ENCODE measurements at places on chromosomes 2 and 18.
A peak's percentile ranks its signal among the peaks of the same experiment; 100 is the strongest.

DNA sequence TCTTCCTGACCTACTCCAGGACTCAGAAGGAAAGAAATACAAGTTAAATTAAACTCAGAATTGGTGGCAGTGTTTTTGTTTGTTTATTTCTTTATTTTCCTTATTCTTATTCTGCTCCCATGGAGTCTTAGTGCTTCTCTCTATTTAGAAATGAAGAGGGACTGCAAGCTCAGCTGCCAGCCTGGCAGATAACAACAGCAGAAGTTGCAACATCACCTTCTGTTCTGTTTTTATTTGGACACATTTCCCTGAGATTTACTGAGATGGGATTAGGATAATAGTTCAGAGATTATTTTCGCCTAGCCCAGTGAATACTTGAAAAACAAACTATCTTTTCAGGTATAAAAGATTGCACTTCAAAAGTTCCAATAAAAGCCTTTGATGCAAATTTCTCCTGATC is 70.4 kb upstream of the DTNA start:
- no peak for DNase-seq

- DNase-seq, result no peak
Observed at GRCh38 chr2:16628314-16628713, 37.3 kb downstream of the CYRIA start.

DNA sequence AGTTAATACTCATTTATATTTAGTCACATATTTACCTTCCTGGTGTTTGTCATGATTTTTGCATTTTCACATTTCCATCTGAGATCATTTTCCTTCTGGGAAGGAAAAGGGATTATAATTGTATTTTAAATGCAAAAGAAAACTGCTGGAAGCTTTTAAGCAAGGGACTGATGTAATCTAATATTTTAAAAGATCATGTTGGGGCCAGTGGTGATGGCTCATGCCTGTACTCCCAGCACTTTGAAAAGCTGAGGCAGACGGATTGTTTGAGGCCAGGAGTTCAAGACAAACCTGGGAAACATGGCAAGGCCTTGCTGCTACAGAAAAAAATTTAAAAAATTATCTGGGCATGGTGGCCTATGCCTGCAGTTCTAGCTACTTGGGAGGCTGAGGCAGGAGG is 149.0 kb downstream of the MIB1 start:
- DNase-seq, result no peak

DNA sequence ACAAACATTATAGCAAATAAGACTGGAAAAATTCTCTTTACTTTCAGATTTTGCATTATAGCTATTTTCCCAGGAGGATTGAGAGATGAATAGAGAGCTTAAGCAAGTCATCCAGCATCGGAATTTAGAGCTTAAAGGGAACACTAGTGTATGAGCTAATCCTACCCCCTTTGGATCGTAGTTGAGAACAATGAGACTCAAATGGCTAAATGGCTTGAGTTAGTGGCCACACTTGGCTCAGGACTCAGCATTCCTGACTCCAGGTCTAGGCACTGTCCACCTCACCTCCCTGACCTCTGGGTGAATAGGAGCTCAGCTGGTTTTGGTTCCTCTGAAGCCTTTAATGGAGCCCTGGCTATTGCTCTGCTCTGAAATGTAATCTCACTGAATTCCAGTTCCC is 97.5 kb upstream of the CXCR4 start:
- no peak for DNase-seq

- DNase-seq, result no peak
Observed at GRCh38 chr2:136376798-136377211, 258.9 kb upstream of the CXCR4 start.

- DNase-seq, result no peak
Observed at GRCh38 chr2:241454837-241455485, 53.4 kb downstream of the STK25 start.

- DNase-seq, result no peak
Observed at GRCh38 chr2:232456296-232457120, 555 bp downstream of the ALPI start.

DNA sequence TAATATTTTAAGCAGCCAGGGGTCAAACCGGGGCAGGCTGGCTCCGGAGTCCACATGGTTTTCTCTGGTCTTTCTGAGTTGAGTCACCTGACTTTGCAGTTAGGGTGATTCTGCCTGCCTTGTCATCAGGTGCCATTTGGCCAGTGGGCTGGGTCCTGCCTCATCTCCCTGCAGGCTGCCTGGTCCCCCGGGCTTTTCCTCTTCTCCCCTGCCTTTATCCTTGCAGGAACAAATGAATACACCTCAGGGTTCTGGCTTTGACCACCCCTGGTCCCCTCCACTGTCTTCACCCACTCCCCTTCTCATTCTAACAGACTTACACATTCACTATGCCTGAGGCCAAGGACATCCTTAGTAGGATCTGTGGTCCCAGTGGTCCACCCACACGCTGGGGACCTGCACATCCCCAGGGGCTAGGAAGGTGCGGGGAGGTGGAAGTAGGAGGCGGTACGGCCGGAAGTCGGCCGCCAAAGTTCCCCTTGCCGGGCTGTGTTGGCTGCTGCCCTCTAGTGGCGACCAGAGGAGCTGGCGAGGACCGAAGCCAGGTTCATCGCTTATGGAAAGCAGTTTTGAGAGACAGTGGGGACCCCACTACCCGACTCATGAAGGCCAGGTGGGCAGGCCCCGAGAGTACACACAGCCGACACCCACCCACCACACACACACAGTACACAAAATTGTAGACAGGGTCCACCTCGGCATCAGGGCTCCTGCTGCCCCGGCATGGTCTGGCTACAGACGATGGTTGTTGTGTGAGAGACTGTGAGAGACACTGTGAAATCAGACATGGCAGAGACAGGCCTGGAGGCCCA is 6.3 kb upstream of the TEX261 start:
- DNase-seq, result peak; percentile 80

GRCh38 chr2:64405581-64406406 is 48.2 kb upstream of the LGALSL start:
- no peak for DNase-seq

DNA sequence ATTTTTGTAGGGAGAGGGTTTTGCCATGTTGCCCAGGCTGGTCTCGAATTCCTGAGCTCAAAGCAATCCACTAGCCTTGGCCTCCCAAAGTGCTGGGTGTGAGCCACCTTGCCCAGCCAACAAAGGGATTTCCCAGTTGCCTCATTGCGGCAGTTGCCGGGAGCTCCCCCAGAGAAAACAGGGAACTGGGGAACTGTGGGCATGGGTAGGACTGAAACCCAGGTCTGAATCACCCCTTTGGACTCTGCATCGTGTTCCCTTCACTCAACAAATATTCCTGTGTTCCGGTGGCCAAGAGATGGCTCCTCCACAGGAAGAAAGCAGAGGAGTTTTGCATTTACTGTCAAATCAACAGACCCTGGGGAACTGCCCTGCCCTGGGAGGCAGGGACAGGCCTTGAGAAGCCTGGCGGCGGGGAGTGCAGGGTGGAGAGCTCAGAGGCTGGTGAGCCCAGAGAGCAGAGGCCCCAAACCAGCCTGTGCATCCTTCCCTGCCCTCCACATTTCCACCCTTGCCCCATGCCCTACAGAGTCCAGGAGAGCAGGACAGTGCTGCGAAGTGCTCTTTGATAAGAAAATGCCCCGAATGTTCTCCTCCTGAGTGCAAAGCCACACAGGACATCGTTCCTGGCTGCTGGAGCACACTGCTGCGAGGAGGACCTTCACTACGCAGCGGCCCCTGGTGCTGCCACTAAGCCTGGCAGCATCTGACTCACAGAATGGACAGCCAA is 24.9 kb downstream of the MYO7B start:
- DNase-seq, result no peak

GRCh38 chr2:36486521-36487044 is 111.4 kb downstream of the FEZ2 start:
- no peak for DNase-seq

DNA sequence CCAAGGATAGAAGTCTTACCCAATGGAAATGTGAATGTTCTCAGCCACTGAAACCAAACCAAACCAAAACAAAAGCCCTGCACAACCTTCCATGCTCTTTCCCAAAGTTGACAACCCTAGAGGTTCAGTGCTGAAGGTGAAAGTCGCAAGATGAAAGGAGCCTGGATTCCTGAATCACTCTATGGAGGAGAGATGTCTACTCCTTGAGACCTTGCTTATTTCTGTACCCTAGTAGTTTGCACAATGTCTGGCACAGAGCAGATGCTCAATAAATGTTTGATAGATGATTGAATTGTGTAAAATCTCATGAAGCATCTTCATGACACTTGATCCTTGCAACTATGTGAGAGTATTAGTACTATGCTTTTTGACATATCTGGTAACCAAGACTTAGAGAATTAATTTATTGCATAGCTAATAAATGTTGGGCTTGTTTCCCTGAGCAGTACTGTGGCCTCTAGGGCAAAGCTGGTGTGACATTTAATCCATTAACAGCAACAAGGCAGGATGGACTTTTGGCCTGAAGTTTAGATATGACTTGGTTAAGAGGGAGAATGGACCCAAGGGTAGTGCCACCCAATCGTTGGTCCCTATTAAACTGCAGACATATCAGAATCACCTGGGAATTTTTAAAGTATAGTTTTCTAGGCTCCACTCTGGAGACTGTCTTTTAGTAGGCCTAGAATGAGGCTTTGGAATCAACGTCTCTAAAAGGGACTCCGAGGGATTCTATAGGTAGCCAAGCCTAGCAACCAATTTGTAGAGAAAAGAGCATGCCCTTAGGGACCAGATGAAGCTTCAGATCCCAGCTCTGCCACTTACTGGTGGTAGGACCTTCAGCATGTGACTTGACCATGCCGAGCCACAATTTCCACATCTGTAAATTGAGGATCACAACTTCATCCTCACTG is 145.9 kb downstream of the DDX1 start:
- no peak for DNase-seq

DNA sequence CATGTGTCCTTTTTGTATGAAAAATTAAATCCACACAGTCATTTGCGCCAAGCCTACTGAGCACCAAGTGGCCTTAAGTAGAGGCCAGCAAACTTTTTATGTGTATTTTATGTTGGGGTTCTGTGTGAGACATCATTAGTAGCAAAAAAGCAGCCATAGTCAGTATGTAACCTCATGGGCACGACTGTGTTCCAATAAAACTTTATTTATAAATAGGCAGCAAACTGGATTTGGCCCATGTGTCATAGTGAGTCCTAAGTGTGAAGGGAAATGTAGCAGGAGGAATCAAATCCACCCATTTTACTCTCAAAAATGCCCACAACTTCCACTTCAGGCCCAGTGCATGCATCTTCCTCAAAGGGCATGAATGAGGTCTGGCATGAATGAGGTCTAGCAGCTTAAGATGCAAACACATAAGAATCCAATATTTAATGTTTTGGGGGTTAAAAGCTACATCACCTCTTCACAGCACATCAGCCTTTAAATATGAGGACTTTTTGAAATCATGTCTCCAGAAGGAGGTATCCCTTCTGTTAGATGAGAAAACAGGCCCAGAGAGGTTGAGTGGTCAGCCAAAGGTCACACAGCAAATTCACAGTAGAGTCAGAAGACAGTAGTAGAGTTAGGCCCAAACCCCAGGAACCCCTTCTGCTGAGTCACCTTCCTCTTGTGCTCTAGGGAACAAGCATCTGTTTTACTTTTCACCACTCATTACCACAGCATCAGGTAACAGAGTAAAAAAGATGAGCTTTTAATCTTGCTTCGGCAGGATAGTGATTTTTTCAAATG is 45.6 kb downstream of the MREG start:
- DNase-seq, result no peak

DNA sequence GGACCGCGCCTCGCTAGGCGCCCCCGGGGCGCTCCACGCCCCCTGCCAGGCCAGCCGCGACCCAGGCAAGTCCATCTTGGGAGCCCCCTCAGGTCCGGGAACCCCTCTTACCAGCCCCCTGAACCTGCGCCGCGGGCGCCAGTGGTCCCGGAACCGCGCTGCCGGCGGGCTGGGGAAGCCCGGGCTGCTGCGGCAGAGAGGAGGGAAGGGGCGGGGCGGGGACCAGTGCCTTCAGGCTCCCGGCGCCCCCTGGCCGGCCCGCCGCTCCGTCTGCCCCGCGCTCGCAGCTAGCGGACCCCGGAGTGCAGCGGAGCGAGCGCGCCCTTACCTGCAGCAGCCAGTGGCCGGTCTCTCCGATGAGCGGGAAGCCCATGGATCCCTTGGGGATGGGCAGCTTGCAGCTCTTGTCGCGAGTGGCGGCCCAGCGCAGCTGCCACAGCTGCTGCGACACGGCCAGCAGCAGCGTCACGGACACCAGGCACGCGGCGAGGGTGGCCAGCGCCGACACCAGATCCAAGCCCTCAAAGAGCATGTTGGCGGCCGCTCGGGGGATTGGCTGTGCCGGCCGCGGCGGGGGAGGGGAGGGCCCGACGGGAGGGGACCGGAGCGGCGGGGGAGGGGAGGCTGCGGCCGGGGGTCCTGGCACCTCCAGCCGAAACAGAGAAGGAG is at the start of gene CYP26B1:
CYP26B1 (minus strand) TSS at position 560 of the 669 bp plus-strand sequence; CDS start at position 532, 28 bp downstream.
- DNase-seq, result no peak

- no peak for DNase-seq
Observed at GRCh38 chr2:68411397-68412126, 46.5 kb downstream of the PLEK start.

GRCh38 chr18:26746826-26747475 is 118.6 kb downstream of the AQP4 start:
- no peak for DNase-seq

DNA sequence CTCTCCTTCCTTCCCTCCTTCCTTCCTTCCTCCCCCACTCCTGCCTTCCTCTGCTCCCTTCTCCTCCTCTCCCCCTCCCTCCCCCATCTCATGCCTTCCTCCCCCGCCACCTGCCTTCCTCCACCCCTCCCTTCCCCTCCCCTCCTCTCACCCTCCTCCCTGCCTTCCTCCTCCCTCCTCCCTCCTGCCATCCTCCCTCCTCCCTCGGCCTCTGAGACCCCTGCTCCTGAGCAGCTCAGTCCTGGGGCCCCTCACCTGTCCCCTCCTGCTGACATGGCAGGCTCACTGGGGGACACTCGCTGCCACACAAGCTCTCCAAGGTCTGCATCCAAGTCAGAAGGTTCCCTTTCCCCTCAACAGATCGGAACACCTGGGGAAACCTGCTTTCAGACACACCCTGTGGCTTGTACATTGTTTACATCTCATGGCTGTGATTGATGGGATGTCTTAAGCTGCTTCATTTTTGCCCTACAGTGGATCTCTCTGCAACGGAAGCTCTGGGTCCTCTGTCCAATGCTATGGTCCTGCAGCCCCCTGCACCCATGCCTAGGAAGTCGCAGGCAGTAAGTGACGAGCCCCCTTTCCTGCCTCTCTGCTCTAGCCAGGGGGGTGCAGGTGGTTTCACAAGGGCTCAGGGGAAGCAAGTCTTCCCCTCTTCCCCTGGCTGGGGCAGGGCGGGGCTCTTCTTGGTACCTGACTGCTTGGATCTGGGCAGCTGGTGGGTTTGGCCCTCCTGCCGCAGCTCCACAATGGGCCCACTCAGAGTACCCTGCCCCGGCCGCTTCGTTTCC is 22.9 kb downstream of the ITGB1BP1 start:
- DNase-seq, result no peak

DNA sequence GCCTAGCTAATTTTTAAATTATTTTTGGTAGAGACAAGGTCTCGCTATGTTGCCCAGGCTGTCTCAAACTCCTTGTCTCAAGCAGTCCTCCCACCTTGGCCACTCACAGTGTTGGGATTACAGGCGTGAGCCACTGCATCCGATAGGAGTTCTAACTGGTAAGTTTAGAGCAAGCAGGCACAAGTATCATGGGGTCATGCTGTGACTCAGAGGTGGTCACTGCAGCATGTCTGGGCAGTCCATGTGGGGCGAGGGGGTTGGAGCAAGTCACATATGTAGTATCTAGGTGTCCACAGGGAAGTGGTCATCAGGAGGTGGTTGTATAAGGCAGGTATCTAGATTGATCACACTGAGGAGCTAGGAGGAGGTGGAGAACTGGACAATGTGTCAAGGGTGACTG is 22.7 kb upstream of the STARD7 start:
- DNase-seq, result no peak

- DNase-seq, result no peak
Observed at GRCh38 chr2:223264541-223265193, 212.7 kb downstream of the KCNE4 start.
